ENCODE measurements at places on chromosomes 7 and 10.

GRCh38 chr10:130994191-130994590 is 317.3 kb downstream of the TCERG1L start:
- DNase-seq = no peak

GRCh38 chr7:144513334-144513733 is 109.8 kb upstream of the NOBOX start:
- DNase-seq = no peak

DNA sequence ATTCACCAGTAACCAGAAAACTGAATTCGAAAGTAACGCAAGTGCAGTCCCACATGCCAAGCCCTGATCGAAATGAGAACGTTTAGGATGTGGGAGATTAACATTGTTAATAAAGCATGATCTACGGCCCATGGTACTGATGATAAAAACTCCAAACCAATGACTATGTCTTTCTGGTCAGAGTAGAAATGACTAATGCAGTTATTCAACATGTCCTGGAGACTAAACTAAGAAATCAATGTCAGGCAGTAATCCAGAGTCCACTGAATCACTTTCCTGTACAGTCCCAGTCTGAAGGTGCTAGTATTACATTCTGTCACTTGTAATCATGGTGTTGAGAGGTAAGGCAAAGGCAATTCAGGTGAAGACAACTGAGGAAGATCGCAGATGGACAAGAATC is 14.4 kb downstream of the NPSR1 start:
- DNase-seq = no peak

DNA sequence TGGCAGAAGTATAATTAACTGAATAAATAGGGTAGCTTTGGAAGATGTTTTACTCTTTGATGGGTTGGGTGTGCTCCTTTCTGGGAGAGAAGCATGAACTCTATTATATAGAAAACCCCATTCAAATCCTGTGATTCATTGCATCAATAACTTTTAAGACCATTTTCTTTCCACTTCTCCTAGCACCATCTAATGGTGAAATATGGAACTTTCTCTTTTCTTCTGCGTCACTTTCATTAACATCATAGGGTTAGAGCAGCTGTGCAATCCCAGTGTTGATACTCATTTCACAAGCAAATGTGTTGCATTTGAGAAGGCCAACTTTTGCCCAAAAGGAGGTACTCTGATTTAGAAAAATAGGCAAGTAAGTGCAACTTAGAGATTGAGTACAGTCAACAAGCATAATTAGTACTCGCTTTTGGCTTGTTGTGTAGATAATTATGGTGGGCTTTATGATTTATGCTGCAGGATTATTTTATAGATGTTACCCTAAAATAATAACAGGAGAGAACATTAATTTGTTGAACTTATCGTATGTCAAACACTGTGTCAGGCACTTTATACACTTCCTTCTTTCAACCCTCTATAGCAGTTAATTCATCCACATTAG is 92.9 kb downstream of the CPED1 start:
- DNase-seq = no peak

- no peak for DNase-seq
Observed at GRCh38 chr10:63462442-63462841, 3.3 kb downstream of the JMJD1C start.

DNA sequence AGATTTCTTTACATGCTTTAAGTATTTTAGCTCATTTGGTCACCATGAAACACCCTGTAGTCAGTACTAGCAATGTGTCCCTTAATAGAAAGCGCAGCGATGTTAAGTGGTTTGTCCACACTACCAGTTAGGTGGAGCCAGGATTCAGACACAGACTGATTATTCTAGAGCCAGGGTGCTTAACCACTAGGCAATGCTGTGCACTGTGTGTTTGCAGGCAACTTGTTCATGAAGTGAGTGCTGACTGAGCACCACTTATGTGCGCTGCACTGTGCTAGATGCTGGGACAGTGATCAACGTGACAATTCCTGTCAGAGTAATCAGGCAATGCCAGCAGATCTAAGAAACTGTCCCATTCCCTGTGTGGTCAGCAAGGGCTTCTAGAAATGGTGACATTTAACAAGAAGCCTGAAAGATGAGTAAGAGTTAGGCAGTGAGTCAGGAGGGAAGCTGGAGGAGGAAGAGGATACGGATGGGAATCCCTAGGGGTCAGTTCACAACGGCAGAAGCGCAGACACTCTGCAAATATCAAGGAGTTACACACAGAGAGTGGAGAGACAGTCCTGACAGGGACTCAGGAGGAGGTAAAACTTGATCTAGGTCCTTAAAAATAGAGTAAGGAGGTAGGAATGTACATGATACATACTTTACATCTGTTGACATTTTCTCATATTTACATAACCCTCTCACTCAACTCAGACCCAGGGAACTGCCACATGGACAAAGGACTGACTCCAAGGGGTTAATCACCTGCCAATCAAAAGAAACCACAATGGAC is 69.7 kb upstream of the EGR2 start:
- no peak for DNase-seq

- DNase-seq = no peak
Observed at GRCh38 chr7:80630608-80631405, 7.6 kb upstream of the CD36 start.

- DNase-seq = no peak
Observed at GRCh38 chr7:26843705-26844104, 20.7 kb downstream of the SKAP2 start.

GRCh38 chr10:103759100-103759781 is 96.1 kb downstream of the SH3PXD2A start:
- DNase-seq = peak; percentile 37

DNA sequence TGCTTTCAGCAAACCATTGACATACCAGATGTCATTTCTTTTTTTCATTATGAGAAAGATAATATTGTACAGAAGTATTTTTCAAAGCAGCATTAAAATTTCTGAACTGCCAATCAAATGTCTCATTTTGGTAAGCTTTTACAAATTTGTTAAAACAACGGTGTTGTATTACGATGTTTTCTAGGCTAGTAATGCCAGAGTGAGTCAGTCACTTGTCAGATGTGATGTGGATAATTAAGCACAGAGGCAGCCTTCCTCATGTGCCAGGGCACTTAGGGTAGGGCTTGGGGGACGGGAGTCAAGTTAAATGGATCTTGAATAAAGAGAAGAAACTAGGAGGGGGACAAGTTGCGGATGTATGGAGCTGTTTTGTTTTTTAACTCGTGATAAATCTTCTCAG is 10.1 kb downstream of the PSTK start:
- DNase-seq = no peak

DNA sequence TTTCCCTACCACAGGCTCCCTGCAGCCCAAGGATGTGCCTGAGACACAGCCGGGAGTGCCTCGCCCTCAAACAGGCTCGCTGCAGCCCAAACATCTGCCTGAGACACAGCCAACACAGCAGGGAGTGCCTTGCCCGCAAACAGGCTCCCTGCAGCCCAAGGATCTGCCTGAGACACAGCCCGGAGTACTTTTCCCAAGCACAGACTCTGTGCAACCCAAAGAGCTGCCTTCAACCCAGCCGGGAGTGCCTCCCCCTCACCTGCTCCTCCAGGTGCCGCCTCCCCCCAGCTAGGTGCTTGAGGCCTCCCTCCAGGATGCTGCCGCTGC is 42.9 kb downstream of the ANTXRL start:
- DNase-seq = no peak

- DNase-seq = no peak
Observed at GRCh38 chr10:6229746-6230145, 27.0 kb downstream of the PFKFB3 start.

GRCh38 chr7:100022621-100023020 is 7.2 kb downstream of the ZKSCAN1 start:
- no peak for DNase-seq

- DNase-seq = no peak
Observed at GRCh38 chr10:17033529-17034260, 95.9 kb downstream of the CUBN start.

DNA sequence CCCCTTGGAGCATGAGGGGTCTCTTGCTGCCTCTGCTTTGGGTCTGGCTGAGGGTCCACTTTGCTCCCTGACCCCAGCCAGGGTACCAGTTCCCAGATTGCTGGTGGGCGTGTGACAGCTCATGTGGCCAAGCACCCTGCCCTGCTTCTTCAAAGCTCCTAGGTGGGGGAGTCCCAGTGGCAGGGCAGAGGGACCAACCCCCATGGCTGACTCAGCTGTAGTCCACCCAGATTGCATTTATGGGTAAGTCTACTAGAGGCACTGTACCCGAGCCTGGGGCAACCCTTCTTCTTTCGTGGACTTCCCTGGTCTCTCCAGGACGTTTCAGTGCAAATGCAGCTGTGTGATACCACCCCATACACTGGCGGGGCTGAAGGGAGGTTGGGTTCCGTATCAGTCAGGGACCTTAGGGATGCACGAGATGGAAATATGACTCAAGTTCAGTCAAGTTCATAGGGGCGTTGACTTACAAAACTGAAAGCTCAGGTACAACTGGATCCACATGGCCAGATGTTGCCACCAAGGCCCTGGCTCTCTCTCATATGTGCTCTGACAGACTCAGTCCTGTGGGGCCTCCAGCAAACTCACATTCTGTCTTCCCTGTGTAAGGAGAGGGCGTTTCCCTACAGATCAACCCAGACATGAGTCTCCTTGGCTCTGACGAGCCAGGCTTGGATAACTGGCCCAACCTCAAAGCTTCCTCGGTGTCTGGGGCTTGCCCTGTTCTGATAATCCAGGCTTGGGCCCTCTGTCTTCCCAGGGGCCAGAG is 13.6 kb downstream of the PTPRE start:
- DNase-seq = no peak

DNA sequence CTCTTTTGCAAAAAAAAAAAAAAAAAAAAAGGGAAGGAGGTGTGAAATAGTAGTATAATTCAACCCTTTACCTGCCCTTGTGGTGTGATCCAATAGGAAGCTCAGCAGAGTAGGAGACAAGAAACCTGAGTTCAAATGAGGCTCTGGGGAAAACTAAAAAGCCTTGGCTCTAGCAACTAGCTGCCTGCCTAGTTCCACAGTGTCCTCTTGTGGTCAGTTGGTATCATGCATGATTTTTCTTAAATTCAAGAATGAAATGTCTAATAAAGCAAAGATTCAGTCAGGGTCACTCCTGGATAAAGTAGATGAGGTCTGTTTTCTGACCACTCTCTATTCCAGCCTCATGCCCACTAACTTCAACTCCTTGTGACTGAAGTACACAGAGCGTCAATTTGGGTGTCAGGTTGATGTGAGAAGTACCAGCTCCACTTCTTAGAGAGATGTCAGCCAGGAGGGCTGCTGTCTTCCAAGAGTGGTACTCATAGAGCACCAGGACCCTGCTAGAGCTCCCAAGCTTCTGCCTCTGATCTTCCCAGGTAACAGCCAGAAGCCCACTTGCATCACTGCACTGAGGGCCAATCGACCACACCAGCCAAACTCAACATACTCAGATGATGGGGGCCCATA is 10.5 kb downstream of the LSM5 start:
- no peak for DNase-seq

DNA sequence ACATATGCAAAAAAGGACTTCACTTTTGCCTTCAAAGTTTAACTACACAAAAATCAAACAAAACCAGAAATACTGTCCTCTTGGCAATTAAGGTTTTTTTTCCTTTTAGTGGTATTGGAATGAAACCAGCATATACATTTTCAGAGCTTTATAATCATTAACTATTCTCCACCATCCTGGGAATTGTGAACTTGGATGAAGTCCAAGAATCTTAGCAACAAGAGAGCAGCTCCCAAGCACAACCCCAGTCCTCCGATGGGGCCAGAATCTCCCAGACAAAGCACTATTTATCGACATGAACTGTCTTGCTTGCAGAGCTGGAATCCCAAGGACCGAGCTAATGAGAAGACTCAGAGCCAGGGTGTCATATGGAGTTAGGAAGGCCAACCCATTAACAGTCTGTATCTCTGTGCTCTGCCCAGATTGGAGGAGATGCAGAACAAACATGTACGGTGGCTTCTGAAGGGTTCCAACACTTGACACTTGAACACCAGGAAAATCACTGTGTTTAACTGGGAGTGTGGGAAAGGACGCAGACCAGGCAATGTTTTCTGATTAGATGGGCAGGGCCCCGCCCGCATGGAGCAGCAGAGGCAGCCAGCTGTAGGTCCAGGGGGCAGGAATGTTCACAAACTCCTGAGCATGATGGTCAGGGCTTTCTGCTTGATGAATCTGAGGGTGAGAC is 35.5 kb downstream of the PPP1R3C start:
- no peak for DNase-seq

- peak; percentile 41 for DNase-seq
Observed at GRCh38 chr10:131972474-131973071, 9.2 kb downstream of the BNIP3 start.

DNA sequence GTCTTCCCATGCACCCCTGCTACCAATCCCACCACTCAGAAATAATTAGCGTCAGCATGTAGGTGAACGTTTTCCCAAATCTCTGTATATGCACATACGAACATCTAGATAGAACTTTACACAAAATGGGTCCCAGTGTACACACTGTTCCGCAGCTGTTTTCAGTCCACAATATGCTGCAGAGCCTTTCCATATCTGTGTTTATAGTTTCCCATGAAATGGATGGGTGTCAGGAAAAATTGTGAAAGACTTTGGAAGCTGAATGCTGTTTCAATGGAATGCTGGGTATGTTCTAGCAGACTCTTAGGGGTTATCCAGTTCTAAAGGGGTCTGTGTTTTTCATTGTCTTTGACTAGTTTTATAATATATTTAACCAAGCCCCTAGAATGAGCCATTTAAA is 13.8 kb downstream of the GRK5 start:
- DNase-seq = no peak

GRCh38 chr10:78407009-78407711 is 373.5 kb downstream of the RPS24 start:
- peak; percentile 81 for DNase-seq

DNA sequence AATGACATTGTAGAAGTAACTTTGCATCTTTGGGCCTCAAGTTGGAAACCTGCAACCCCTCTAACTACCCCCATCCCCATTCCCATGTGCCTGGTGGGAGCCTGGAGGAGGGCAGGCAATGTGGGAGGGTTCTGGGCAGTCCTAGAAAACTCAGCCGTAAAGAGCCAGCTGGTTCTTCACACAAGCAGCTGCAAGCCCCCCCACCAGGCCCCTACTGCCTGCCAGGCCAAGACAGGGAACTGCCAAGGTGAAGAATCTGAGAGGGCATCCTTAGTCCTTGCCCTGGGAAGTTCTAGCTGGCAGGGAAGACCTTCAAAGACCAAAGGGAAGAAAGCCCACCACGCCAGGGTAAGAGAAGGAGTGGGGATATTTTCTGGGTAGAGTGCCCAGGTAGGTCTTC is 12.2 kb upstream of the INMT start:
- no peak for DNase-seq

DNA sequence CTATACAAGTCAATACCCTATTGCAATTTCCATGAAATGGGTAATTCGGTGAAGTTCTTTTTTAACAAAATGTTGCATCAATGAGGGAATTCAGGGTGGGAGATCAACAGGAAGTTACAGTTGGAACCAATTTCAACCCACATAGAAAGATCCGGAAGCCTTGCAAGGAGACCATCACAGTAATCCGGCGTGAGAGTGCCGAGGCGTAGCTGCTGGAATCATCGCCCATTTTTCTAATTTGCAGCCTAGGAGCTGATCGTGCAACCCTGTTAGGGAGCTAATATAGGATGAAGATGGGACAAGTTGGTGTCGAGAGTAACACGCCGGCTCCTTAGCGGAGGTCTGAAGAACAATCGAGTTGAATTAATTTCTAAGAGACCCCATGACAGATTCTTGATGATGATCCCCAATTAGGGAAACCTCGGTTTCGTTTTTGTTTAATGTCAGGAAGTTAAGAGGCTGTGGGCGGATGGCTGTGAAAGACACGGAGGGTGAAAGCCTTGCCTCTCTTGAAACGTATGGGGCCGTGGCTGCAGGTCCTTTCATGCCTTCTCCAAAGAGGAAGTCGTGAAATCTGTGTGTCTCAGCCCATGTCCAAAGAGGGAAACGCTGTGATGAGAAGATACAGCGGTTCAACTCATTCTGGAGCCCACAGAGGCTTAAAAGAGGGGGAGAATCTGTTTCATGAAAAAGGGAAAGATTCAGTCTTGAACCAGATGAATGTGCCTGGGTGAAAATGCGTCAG is 51.2 kb upstream of the CARD11 start:
- DNase-seq = peak; percentile 41
